ENCODE measurements at places on chromosomes 2 and 18. TPM values are rescaled to one million over a fixed set of nuclear protein-coding genes. Genes with fewer than 3 reads are reported as not detected.
A peak's percentile ranks its signal among the peaks of the same experiment; 100 is the strongest.

DNA sequence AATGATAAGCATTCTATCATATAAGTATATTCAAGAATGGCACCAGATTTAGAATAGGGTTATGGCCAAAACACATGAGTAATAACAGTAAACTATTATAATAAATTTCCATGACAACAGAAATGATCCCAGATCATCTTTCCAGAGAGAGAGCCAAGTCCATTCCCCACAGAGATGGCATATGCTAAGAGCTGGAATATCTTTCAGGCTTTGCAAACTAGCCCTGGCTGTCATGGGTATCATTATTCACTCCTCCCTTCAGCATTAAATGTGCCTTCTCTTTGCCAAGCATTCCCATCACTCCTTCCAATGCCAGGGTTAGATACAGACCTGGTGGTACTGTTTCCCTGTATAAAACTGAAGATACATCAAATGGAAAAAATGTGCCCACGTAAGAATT lies 10.9 kb downstream of the FEZ2 start:
- DNase-seq = no peak

CYTIP gene
- total RNA-seq = 0.82 TPM

DNA sequence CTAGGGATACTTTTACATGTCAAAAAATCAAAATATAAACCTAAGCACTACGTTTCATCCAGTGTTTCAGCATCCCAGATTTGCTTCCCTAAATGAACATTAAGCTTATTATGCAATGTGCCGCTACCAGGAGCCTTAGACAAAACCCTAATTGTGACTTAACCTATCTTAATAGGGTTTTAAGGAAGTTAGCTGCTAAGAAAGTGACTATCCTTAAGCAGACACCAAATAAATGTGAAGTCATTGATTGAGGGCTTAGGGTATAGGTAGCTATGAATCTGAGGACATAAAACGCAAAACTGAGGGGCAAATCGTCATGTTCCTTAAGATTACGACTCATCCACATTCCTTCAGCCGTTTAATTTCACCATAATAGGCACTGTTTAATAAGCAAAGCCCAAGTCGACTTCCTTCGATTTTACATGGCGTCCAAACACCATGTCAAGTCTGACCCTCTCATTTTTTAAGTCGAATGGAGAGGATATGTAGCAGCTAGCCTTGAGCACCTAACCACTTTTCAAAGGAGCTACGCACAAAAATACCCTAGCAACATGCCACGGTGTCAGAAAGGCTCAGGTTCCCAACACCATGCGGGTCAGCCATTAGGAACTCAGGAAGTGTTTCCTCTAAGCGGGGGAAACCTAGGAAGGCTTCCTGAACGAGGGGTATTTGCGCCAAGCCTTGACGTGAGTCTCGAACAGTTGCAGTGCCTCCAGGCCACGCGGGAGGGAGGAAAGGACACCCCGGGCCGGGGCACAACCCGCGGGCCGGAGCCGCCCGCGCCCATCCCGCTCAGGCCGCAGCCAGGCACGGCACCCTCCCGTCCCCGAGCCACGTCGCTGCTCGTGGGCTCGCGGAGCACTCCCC lies 1.0 kb downstream of the HDLBP start:
- peak; percentile 23 for DNase-seq

GRCh38 chr2:177165061-177165583 lies 47.5 kb upstream of the HNRNPA3 start:
- no peak for DNase-seq

TTC31 gene
- 14.1 TPM for total RNA-seq

- no peak for DNase-seq
Observed at GRCh38 chr2:36696533-36696932, at the start of gene VIT. Gene VIT (plus strand): TSS chr2:36696707. CDS start chr2:36716371, 19,664 bp downstream.

- peak; percentile 22 for DNase-seq
Observed at GRCh38 chr18:12597760-12598159, 60.1 kb downstream of the SPIRE1 start.

GRCh38 chr2:144554492-144555210 lies 34.7 kb upstream of the ZEB2 start:
- DNase-seq = no peak

GRCh38 chr2:23838996-23839395 lies 87.9 kb downstream of the ATAD2B start:
- no peak for DNase-seq

GRCh38 chr2:169933124-169933711 lies 106.0 kb downstream of the UBR3 start:
- DNase-seq = peak; percentile 16

GRCh38 chr2:216936954-216937357 lies 77.1 kb upstream of the TNP1 start:
- no peak for DNase-seq

DNA sequence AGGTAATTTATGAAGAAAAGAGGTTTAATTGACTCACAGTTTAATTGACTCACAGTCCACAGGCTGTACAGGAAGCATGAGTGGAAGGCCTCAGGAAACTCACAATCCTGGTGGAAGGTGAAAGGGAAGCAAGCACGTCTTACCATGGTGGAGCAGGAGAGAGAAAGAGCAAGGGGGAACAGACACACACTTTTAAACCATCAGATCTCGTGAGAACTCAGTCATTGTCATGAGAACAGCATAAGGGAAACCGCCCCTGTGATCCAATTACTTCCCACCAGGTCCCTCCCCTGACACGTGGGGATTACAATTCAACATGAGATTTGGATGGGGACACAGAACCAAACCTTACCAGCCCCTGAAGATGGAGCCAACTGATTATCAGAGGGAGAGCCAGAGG lies 11.2 kb upstream of the PUM2 start:
- no peak for DNase-seq

ZAP70 gene
- total RNA-seq = 2.7 TPM

- DNase-seq = no peak
Observed at GRCh38 chr2:51085420-51086068, 53.6 kb upstream of the NRXN1 start.

DNA sequence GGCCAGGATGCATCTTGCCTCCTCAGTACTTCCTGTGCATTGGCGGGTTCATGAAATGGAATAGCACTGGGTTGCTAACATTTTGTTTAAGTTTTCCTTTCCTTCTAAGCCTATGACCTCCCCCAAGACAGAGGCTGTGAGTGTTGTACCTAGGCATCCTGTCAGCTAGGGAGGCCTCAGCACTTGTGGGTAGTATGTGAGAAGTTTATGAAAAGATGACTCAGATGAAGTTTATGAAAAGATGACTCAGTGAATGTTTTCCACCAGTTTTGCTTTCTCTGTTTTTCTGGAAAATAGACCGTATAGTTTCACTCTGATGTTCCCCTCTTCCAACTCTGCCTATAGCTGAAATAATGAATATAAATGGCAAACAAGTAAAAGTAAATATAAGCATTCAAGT lies 412.9 kb downstream of the TMEM182 start:
- no peak for DNase-seq

DNA sequence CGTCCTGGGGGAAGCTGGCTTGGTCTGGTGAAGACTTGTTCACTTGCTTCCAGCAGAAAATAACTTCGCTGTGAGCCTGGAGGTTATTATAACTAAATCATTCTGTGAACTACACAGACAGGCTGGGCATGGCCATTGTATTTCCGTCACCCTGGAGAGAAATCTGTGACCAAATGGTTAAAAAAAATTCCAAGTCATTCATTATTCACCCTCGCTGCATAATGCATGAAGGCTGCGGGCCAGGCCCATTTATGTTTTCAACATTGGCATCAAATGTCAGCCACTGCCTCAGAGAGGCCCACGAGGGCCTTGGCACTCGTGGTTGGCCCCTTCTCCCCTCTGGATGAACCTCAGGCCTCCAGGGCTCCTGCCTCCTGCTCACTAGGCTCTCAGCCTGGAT lies 57.7 kb downstream of the RRM2 start:
- DNase-seq = no peak

DNA sequence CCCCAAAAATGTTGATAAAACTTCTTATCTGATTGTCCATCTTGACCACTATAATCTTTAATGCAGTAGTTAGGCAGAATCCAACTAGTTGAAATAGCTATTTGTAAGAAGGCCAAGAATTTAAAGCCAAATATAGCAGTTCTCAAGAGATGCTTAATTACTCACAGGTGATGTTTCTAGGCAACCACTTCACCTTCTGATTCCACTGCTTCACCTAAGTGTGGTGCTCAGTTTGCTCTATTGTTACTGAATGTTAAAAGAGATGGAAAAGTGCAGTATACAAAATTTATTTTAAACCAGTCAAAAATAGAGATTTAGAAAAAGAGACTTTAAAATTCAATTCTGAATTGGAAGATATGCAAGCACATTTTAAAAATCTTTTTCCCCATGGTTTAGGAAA lies 539.4 kb downstream of the ZNF804A start:
- no peak for DNase-seq

DNA sequence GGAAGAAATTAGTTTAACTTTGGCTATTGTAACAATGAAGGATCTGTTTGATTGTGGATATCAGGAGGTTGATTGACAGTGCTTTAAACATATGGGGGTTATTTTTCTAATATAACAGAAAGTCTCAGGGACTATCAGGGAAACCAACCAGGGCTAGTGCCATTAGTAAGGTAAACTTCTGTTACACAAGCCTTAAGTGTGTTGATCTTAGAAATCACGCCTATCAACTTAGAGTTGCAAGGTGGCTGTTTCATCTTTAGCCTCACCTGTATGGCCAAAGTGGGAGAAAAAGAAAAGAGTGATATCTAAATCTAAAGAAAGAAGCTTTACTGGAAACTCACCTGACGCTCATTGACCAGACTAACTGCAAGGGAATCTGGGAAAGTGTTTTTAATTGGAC lies 62.1 kb downstream of the GLS start:
- no peak for DNase-seq

DNA sequence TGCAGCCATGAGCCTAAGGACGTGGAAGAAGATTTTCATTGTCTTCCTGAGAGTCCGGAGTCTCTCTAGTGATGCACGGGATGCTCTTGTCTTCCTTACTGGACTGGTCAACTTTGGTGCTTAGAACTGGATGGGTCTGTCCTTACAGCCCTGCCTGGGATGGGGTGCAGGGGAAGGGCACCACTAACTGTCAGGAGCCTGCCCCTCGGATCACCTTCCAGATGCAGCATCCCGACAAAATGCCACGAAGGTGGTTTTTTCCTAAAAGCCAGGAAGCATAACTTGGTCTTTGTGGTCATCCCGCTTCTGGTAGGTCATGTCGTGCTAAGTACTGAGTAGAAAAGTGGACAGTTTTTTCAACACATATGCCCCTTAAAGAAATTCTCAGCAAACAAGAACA lies 207.4 kb upstream of the TWIST2 start:
- no peak for DNase-seq

STARD6 gene
- total RNA-seq = not detected

DNA sequence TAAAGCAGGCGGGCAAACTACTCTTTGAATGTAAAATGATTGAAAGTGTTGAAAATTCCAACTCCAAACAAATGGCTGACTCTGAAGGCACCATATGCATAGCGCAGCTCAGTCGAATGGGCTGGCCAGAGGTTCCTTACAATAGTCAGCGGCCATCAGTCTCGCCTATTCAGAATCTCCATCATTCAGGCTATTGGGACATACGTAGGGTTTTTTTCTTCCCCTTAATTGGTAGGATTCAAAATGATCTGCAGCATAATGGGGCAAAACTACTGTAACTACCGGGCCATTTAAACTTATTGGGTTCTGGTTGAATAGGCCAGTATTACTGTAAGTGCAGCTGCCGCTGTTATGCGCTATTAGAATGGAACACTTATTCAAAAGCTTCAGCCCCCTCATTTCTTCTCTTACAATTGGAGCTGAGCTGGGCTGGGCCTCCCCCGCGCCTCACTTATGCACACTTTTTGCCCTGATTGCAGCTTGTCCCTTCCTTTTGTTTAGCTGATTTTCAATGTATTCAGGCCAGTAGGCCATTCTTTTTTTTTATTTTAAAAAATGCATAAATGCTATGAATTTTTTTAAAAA lies 40.4 kb downstream of the SLC9A4 start:
- no peak for DNase-seq

PCARE gene
- not detected for total RNA-seq

GRCh38 chr2:24085200-24085489 lies 511 bp upstream of the TP53I3 start:
- no peak for DNase-seq

GRCh38 chr2:192827735-192828134 lies 633.0 kb upstream of the TMEFF2 start:
- no peak for DNase-seq

TNFRSF11A gene
- 1.4 TPM for total RNA-seq

PFN4 gene
- 2.7 TPM for total RNA-seq

DNA sequence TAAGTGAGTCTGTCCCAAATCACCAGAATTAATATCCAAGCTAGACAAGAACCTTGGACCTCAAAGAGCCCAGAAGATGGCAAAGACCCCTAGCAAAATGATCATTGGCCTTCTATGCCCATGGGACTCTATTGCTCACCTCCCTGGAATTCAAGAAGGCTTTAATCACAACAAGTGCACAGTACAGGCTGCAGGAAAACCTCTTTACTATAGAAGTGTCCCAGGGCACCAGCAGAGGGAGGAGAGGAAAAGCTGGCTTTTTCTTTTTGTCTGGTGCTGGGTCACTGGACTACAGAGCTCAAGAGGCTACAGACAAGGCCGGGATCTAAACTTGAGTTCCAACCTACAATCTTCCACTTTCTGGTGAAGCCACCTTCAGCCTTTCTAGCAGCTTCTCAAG lies 88.3 kb upstream of the PPP1CB start:
- no peak for DNase-seq

EDAR gene
- total RNA-seq = not detected
